D341Med (cell line): ENCODE measurements at places on chromosomes 4 and X.

DNA sequence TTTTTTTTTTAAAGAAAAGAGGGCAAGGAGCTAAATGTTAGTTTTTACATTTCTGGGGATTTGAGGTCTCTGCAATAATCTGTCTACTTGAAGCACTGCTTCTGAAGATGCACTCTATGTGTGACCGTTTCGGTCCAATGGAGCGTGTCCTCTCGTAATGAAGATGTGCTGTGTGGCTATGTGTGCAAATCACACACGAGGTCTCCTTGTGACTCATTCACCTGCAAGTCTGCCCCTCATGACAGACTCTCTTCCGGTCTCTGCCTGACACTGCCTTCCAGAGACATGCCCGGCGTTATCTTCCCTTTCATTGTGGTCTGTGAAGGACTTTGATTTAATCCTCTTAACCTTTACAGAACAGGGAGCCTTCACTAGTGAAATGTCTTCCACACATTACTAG is 84.3 kb downstream of the TRAM1L1 start:
- DNase-seq, result peak; percentile 6

DNA sequence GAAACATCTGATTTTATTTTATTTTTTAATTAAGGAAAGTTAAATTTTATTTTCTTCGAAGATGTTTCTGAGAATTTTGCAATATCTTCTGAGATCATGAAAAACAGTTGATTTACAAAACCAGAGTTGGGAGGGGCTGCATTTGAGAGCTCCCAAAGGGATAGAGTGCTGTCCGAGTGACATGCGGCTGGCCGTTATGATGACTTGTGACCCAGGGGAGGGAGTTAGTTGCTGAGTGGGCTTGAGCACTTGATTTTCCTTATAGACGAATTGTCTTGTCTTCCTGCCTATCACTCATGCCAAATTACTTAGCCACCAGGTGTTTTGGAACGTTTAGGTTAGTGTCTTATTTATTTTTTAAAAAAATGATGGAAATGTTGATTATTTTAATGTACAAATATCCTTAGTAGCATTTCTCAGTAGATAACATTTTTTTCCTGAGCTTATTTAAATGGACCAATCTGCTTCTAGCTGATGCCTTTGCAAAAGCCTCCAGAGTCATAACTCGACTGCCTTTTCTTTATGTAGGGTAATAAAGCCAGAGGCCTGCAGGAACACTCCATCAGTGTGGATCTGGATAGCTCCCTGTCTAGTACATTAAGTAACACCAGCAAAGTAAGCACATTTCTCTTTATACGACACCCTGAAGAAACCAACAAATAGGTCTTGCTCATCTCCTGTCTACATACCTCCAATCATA is 85.2 kb downstream of the PTTG2 start:
- DNase-seq, result no peak

DNA sequence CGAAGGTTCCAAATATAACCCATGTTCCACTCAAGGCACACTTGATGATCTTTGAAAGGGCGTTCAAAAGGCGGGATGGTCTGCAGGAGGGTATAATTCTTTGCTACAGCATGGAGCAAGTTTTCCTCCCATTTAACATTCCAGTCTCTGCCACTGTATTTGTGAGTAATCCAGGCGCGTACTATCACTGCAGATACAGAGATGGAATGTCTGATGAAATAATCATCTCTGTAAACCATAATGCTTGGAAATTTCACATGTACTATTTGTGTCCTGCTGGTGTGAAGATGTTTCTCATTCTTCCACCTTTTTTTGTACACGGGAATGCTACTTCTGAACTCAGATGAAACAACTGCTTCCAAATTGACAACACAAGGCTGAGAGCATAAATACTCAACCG is 15.5 kb downstream of the SEL1L3 start:
- DNase-seq, result no peak

- no peak for DNase-seq
Observed at GRCh38 chr4:133402616-133403015, 253.5 kb downstream of the PCDH10 start.

DNA sequence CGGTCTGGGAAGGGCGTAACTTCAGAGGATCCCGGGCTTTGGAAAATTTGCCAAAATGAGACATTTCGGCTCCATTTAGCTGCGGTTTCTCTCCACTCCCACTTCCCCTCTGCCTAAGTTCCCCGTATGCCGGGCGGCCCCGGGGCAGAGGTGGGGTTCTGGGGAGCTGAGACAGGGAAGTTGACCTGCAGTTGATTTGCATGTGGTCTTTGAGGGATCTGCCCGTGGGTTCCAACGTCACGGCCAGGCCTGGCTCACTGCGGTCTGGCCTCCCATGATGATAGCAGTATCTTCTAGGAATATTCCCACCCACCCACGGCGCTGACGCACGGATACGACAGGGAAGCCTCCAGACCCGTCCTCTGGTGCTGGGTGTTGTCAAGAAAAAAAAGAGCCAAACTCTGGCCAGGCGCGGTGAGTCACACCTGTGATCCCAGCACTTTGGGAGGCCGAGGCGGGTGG is 27.3 kb upstream of the CRLF2 start:
- no peak for DNase-seq

DNA sequence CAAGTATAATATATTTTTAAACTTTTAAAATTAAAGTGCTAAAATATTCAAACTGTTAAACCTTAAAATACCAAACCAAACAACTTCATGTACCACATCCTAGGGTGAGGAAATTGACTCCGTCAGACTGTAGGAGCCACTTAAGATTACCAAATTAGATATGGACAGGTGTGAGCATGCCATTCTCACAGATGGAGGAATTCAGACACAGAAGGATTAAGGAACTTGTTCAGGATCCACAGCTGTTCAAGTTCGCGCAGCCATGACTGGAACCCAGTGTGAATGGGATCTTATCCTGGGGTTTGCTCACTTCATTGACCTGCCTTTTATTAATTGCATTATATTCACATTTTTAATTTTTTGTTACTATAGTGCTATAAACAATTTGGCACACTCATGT is 224.9 kb upstream of the PCDH7 start:
- peak; percentile 38 for DNase-seq

DNA sequence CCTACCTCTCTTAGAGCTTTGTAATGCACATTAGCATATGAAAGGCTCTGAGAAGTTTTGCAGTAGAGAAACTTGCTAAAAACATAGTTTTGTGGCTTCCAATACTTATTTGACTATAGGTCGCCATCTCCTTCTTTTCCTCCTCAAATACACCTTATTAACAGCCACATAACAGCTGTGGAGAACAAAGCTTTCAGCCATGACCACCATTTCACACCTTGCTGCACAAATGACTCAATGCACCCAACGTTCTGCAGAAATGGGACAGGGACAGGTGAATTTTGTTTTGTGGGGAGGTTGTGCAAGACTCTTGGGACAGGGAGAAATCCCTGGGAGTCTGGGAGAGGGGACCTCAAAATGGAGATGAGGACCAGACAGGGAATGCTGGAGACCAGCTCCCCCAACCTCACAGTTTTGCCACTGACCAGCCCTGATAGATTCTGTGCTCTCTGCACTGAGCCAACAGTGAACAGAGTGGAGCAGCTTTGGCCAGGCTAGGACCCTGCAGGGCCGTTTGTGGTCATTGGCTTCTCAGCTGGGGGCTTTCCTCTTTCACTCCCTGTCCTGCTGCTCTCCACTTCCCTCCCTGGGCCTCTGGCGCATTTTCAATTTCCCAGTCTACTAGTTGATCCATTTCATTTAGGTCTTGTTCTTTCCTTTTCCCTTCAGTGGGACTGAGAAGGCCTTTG is 16.6 kb downstream of the FRMPD3 start:
- DNase-seq, result no peak

DNA sequence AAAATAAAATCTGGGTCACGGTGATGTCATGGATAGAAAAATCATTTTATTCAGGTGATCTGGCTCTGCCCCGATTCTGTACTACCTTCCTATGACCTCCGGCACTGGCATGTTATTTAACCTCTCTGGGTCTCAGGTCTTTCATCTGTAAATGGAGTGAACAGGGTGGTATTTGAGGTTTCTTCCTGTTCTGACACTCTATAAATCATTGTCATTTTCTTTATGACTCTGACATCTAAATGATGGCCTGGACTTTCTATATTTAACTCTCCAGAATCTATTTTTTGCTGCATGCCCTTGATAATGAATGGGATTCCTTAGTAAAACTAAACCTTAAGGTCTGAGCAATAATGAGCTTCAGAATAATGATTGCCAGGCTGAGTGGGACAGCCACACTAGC is 422.0 kb upstream of the CNKSR2 start:
- DNase-seq, result no peak

DNA sequence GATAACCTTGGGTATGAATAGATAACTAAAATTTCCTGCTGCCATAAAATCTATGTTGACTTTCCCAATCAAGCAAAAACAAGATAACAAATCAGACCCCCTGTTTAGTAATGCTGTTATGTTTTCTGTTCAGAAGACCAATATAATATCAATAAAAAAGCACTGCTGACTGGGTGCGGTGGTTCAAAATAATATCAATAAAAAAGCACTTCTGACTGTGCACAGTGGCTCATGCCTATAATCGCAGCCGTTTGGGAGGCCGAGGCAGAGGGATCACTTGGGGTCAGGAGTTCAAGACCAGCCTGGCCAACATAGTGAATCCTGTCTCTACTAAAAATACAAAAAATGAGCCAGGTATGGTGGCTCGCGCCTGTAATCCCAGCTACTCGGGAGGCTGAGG is 36.7 kb downstream of the ANTXR2 start:
- DNase-seq, result no peak

GRCh38 chr4:40462326-40462725 is 127.2 kb downstream of the CHRNA9 start:
- no peak for DNase-seq

GRCh38 chr4:114149-114548 is 10.2 kb upstream of the ZNF718 start:
- DNase-seq, result no peak

- no peak for DNase-seq
Observed at GRCh38 chr4:154005171-154005520, 216.3 kb upstream of the SFRP2 start.

DNA sequence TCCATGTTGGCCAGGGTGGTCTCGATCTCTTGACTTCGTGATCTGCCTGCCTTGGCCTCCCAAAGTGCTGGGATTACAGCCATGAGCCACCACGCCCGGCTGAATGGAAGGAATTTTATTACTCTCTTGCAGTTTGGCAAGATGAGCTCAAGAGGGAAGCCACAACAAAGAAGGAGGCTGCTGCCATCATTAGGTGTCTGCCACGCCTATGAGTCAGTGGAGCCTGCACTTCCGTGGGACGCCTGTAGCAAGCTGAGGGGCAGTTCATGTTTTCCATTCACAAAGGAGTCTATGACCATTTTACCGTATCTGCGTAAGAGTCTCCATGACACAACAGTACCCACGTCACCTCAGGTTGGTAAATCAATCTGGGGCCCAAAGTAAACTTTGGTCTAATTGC is 51.2 kb upstream of the CHRNA9 start:
- no peak for DNase-seq

DNA sequence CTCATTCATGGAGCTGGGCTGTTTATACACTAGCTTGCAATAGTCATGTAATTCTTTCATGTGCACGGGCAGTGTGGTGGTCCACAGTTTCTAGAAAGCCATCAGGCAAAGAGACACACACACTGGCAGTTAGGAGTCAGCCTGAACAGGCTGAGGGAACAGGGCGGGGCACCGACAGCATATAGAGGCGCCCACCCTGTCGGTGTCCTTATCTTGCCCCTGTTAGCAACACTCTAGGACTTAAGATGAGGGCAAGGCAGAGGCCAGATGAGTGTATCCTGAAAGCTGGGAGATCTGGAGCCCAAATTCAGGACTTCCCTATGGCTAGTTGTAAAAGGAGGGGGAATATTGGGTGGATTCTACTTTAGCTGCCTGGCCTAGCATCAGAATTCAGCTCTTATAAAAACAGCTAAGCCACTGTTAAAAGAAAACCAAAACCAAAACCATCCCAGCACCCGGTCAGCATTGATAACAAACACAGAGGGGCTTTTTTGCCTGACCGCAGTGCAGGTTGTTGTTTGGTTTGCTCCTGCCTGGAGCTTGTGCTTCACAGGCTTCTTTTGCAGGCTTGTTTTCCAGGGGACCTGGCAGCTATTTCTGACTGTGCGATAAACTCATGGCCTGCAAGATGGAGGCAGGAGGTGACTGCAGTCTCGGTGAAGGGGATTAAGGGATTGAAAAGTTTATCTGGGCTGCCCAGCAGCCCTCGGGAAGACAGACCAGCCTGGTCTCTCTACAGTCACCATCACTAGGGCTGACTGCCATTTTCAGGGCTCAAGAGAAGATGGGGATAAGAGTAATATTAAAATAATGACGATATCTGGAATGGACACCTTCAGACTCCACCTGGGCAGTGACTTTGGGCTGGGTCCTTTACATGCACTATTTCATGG is 638.9 kb downstream of the MID1IP1 start:
- DNase-seq, result no peak

- no peak for DNase-seq
Observed at GRCh38 chr4:172826346-172826745, 342.3 kb upstream of the GALNT7 start.

DNA sequence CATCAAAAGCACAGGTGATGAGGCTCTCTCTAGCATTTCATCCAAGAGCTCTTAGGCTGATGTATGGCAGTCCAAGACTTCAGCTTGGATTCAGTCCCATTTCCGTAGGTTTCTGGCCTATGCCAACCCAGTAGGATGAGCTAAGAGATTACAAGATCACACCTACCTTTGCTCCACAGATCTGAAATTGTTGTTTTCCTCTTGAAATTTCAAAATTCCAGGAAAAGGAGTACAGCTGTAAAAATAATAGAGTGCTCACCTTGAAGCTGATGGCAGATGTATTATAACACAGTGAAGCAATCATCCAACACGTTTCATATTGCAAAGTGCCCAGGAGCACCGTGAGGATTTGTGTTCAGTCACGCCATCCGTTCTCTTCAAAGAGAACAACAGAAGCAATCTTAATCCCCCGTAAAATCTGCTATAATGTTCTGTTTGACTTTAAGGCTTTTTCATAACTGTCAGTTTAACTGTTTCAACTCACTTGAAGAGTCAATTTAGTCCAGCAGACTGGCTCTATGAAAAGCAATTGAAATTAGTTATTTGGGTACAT is 137.5 kb downstream of the CPE start:
- no peak for DNase-seq

DNA sequence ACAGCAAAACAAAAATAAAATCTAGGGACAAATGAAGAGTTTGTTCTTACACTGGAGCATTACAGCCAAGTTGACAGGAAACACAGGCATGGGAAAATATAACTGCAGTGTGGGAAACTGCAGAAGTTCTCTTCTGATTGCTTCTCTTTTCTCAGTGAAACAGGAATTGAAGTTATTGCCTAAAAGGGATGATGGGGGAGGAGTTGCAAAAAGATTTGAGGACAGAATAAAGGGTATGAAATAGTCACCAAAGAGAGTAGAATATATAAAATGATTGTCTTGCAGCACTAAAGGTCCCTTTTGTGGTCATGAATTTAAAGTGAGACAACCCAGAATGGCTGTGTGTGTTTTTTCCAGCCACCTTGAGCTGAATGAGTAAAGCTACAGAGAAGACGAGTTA is 103.7 kb downstream of the JADE1 start:
- no peak for DNase-seq

- no peak for DNase-seq
Observed at GRCh38 chr4:15914291-15914690, 24.2 kb downstream of the FGFBP1 start.

GRCh38 chr4:32488690-32489089 is 1768.5 kb downstream of the PCDH7 start:
- no peak for DNase-seq
